ENCODE measurements at places on chromosomes 3 and 15.

DNA sequence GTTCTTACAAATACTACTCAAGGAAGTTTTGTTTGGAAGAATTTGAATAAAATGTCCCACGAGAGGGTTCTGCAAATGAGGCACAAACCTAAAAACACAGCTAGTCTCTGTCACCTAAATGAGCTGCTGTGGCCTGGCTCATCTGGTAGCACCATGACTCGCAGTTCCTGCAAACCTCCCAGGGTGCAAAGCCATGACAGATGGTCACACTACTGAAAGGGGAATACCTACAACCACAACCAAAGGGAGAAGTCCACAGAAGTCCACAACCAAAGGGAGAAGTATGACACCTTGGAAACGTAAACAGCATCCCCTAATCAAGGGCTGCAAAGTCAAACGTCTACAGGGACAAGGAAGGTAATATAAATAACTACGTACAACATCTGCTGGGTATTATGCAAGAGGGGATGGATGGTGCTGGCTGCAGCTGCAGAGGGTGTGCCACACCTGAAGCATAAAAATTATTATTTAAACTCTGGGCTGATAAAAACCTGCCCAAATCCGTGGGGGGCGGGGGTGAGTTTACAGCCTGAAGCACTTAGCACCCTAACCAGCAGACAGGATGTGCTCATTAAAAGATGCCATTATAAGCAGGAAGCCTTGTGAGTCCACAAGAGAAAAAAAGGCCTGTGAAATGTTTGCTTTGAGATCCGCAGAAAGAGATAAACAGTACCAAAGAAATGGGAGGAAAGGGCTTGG lies 184.0 kb downstream of the MAGI1 start:
- DNase-seq: no peak

GRCh38 chr3:122907471-122907870 lies 112.6 kb downstream of the SLC49A4 start:
- no peak for DNase-seq

DNA sequence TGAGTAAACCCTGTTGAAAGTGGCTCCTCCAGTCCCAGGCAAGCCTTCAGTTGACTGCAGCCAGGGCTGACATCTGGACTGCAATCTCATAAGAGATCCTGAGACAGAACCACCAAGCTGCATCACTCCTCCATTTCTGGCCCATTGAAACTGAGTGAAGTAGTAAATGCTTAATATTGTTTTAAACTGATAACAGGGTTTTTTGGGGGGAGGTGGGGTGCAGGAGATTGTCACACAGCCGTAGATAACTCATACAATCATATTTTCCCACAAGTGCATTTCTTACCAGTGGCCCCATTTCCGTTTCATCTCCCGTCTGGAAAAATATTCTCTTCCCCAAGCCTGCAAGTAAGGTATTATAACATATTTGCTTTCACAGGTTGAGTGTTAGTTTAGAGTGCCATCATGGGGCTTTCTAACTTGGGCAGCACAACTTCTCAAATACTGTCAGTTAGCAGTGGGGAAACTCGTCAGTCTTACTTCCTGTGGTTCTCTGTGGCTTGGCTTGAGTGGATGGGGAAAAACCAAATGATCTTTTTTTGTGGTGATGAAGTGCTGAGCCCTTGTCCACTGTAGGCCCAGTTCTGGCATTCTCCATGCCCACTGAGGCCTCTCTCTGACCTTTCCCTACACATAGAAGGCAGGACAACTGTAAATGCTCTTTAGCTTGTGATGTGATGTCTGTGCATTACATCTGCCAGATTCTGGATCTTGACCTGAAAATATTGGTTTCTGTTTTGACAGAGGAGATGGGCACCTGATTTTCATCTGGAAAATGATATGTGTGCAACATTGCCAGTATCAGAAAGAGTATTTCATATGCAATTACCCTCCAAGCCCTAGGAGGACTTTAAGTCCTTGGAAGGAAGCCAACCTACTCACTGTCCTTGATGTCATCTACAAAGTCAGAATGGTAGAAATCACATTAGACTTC lies 90.1 kb upstream of the BHLHE40 start:
- DNase-seq: no peak

DNA sequence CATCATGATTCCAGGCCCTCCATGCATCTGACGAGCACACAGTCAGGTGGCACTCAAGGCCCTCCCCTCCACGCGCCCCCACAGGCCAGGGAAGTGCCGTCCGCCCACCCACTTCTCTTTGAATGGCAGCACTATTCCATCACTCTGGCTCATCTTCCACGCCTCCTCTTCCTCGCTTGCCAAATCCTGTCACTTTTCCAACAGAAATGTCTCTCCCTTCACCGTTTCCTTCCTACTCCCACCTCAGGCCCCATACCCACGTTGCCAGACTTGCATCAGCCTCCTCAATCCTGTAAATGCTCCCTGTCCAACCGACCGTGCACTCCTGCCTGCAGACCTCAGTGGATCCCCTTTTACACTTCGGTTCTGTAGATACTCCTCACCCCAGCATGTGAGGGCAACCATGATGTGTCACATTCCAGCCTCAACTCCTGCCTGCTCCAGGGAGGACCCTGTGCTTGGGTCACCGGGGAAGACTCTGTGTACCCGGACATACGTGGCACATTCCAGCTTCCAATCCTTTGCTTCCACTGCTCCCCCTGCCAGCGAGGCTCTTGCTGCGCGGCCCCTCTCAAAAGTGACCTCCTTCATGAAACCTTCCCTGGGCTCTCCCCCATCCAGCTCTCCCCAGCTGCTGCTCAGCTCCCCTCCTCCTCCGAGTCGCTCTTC lies 29.6 kb downstream of the ADCY5 start:
- DNase-seq: no peak

GRCh38 chr15:50046867-50047266 lies 72.2 kb downstream of the ATP8B4 start:
- DNase-seq: no peak

GRCh38 chr15:93985176-93985575 lies 246.2 kb upstream of the MCTP2 start:
- DNase-seq: no peak

DNA sequence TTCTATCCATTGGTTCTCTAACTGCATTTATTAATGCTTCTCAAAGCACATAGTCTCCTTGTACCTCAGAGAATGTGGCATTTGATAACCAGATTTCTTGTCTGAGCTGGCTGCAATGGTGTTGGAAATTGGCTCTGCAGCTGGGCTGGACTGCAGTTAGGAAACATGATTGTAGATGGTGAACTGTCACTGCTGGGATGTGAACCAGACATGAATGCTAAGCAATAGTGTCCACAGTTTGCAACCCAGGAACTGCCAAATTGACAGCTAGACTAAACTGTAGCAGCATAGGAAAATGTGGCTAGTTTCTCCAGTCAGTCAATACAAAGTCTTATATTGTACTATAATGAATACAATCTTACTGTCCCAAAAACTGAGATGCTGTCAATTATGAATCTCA lies 656.6 kb upstream of the GOLIM4 start:
- DNase-seq: no peak

- no peak for DNase-seq
Measured at GRCh38 chr3:78863306-78864203, 904.2 kb downstream of the ROBO1 start.

- no peak for DNase-seq
Measured at GRCh38 chr3:194280777-194281176, 70.4 kb downstream of the CPN2 start.

DNA sequence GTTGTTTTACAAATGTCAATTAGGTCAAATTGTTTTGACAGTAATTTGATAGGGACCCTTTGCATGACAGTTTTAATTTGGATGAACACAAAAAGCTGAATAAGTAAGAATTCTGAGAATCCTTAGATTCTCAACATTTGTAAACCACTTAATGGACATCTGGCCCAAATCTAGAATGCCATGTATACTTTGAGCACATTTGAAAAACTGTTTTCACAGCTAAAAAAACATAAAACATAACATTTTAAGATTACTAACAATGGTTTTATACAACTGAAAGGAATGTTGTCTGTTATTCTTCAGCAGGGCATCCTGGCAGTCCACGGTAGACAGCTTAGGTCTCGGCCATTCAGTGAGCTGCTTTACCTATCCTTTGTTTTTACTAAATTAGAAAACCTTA lies 34.5 kb upstream of the TM2D3 start:
- DNase-seq: no peak

GRCh38 chr15:101323793-101324523 lies 28.9 kb upstream of the SNRPA1 start:
- no peak for DNase-seq

DNA sequence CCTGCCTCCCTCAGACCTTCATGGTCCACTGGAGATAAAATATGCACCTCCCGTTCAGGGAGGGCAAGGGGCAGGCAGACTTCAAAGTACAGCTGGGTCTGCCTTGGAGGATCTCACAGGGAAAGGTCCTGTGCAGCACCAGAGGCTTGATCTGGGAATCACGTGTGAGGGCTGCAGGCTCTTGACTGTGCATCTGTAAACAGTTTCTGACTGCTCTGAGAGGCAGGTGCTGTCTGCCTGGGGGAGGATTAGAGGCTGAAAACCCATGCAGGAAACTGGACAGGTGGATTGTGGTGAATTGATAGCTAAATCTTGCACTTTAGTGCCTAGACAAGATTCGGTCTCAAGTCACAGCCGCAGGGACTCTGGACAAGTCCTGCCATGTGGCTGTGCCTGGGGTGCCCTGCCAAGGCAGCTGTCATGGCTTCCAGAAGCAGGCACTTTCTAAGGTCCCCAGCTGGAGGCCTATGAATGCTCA lies 239.3 kb downstream of the EPHB1 start:
- DNase-seq: no peak

DNA sequence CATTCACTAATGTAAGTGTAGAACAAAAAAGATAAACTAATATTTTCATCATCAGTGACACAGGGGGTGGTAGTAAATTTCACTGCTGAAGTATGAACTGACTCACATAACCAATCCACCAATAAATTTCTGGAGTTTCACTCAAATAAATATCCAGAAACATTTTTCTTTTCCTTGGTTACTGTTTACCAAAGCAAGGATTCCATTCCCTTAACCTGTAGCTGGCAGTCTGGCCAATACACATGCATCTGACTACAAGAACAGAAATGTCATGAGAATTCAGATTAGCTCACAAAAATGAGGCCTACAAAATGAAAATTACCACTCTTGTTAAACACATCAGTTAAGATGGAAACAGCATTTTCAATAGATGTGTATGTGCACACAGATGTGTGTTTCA lies 80.3 kb downstream of the STAG1 start:
- DNase-seq: no peak

DNA sequence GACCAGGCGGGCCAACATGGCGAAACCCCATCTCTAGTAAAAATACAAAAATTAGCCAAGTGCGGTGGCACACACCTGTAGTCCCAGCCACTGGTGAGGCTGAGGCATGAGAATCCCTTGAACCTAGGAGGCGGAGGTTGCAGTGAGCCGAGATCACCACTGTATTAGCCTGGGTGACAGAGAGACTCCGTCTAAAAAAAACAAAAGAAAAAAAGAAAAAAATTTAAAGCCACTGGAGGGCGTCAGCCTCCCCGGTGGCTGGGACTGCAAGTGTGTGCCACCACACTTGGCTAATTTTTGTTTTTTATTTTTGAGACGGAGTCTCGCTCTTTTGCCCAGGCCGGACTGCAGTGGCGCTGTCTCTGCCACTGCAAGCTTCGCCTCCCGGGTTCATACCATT lies 7.9 kb downstream of the RTF1 start:
- no peak for DNase-seq

DNA sequence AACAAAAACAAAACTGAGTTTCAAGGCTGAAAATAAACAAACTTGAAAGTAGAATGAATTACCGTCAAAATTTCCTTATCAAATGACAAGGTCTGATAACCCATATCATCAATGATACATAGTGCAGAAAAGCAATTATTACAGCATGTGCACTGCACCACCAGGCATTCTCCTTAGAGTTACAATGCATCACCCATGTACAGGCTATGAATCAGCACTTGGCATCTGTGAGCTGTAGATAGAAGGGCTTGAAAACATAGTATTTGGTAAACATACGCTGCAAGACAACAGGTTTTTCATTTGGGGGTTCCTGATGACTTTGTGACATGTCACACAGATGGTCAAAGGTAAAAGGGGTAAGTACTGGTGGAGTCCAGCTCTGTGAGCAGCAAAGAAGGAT lies 265.1 kb downstream of the CTNNB1 start:
- DNase-seq: no peak

GRCh38 chr3:112003321-112004080 lies 4.8 kb downstream of the TAGLN3 start:
- DNase-seq: no peak

DNA sequence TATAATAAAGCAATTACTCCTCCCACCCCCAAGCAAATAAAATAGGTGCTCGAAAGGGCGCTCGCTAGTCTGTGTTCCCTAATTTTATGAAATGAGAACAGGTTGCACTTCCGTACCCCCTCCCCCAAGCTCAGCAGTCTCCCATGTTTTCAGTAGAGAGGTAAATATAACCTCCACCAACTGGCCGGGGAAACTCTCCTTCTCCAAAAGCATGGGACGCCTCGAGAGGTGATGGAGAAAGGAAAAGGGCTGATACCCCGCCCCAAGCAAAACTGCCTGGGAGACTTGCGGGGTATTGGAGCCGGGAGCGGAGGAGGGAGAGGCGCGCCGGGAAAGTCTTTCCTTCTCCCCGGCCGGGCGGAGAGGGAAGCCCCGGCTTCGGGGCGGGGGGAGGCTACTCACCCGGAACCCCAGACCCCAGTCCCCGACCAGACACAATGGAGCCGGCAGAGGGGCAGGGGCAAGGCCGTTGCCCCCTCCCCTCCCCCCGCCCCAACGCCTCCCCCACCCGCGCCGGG lies 605 bp downstream of the DCUN1D1 start:
- peak; percentile 46 for DNase-seq

DNA sequence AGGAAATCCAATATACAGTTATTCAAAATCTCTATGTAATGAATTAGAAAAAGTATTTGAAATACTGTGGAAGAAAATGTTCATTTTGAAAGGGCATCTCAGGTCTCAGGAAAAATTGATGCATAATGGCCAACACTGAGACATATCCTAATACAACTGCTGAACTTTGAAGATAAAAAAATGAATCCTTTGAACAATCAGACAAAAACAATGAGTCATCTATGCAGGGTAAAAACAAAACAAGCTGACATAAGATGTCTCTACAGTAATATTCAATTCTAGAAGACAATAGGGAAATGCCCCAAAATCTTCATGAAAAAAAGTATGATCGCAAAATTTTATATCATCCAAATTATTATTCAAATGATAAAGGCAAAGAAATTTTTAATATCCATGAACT lies 34.0 kb upstream of the ZNF280D start:
- DNase-seq: no peak
